ENCODE measurements at places on chromosomes 12 and 14. TPM values are rescaled to one million over a fixed set of nuclear protein-coding genes. Genes with fewer than 3 reads are reported as not detected.

Gene OR4E2
- not detected for total RNA-seq

- H3K36me3 ChIP-seq, result no peaks in the 10 kb centered on the region
- DNase-seq, result no peak
Observed at GRCh38 chr12:51911307-51911706, 4.0 kb downstream of the ACVRL1 start.

Gene MYBPC1
- not detected for total RNA-seq

- no peak overlapping the region for H3K4me3 ChIP-seq
- H3K27ac ChIP-seq, result no peak overlapping the region
- no peaks in the 10 kb centered on the region for H3K36me3 ChIP-seq
Observed at GRCh38 chr14:49880267-49881064, 12.4 kb upstream of the ARF6 start.

Gene TMEM30B
- total RNA-seq, result 0.10 TPM

Gene CLEC6A
- not detected for total RNA-seq

Gene BEGAIN
- 0.24 TPM for total RNA-seq

Gene CCDC85C
- total RNA-seq, result 3.4 TPM

Gene MYO1H
- total RNA-seq, result not detected

Gene KRT86
- total RNA-seq, result 0.33 TPM

Gene SIX4
- not detected for total RNA-seq

DNA sequence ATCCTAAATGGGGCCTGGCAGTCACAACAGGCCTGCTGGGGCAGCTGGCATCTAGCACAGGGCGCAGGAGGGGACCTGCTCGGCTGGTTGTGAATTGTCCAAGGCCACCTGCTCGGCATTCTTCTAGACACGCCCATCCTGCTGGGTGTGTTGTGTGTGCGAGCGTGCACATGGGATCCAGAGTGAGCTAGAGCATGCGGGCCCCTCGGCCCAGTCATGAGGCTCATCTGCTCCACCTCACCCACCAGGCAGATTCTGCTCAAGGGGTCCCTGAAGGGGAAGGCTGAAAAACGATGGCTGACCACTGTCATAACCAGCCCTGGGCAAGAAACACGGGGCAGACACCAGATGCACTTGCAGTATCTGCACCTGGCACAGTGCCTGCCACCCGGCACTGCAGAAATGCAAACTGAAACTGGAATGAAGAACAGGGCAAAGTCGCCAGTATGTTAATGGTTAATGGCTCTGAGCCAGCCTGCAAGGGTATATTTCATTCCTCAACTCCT, 31.8 kb downstream of the MAX start:
- no peak overlapping the region for H3K27ac ChIP-seq
- H3K4me1 ChIP-seq, result no peaks in the 10 kb centered on the region
- no peak overlapping the region for H3K4me3 ChIP-seq
- peaks cover 9% of the 10 kb centered on the region for H3K36me3 ChIP-seq
- H3K27me3 ChIP-seq, result no peaks in the 10 kb centered on the region

All from GM12878 (cell line).